ENCODE measurements at places on chromosomes 2 and 18.

- no peak for DNase-seq
Observed at GRCh38 chr2:36650031-36650829, 46.3 kb upstream of the VIT start.

DNA sequence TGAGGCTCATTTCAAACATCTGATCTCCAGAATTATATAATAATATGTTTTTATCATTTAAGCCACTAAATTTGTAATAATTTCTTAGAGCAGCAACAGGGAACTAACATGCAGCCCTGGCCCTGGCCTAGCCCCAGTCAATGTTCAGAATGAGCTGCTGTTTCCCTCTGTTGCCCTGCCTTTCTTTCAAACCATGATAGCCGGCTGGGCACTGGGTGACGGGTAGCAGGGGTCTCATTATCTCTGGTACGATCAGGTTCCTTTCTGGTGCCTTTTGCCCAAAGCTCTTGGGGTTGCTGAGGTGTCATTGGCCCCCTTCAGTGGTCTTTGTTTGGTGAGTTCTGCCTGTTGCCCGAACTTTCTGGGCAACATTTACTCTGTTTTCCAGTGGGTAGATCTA, 63.1 kb downstream of the THNSL2 start:
- no peak for DNase-seq

DNA sequence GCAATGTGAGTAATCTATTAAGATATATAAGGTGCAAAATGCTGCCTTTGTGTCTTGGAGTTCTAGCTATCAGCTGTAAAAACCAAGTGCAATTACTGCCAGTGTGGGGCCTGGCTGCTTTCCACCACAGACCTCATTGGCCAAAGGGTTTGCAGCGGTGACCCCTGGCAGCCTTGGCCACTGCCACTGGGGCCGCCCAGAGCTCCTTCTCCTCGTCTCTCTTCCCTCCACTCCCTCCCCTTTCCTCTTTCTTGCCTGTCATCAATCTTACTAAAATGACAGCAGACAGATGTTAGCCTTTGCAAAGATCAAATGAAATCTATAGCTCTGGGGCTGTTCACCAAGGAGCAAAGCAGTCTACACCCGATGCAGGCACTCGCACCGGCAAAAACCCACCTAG, 986.3 kb downstream of the BCL11A start:
- DNase-seq = no peak

GRCh38 chr2:64786343-64787018, 132.8 kb upstream of the SERTAD2 start:
- DNase-seq = no peak

GRCh38 chr2:162449471-162449870, 105.5 kb downstream of the GCA start:
- no peak for DNase-seq

Data from substantia nigra (tissue), 51 donors.